ENCODE measurements at places on chromosomes 16 and 17.
A peak's percentile ranks its signal among the peaks of the same experiment; 100 is the strongest.

DNA sequence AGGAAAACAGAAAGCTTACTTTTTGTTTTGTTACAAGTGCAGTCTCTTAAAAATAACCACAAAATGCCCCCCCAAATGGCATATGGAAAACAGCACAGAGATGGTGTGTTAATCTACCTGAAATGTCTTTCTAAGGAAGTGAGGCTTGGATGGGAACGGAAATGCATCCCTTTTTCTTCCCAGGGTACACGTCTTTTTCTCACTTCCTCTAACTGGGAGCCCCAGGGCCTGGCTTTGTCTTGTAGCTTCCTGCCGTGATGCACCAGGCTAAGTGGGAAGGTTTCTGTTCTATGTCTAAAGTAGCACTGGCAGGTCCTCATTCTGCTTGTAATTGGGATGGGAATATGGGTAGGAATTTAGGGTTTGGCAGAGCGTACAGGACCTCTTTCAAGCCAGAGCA lies 52.5 kb upstream of the CACNG3 start:
- no peak for DNase-seq

GRCh38 chr17:2008332-2009126 lies 16.6 kb downstream of the RTN4RL1 start:
- no peak for DNase-seq

DNA sequence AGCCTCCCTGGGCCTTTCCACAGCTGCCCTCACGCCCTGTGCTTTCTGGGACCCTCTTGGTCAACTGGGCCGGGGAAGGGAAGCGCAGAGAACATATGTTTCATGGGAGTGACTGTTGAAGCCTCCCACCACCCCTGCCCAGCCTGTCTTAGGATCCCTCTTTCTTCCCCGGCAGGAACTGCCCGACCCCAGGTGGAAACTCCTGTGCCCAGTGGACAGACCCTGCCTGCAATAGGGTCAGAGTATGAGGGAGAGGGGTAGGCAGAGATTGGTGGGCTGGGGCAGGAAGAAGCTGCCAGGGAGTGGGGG lies 10.5 kb downstream of the HEXIM2 start:
- DNase-seq, result no peak

GRCh38 chr16:57628008-57628781 lies at the start of gene ADGRG1:
Gene ADGRG1 (plus strand): TSS chr16:57628630. CDS start chr16:57650288, 21,658 bp downstream.
- DNase-seq, result peak; percentile 94

- peak; percentile 45 for DNase-seq
These were observed at the start of gene DUS1L for GRCh38 chr17:82065638-82066303. Gene DUS1L (minus strand): TSS chr17:82065804. CDS start chr17:82065059, 745 bp downstream.

- no peak for DNase-seq
These were observed 184.4 kb upstream of the CDH11 start for GRCh38 chr16:65306300-65306699.

- DNase-seq, result no peak
These were observed 47.6 kb upstream of the NOG start for GRCh38 chr17:56545930-56546329.

DNA sequence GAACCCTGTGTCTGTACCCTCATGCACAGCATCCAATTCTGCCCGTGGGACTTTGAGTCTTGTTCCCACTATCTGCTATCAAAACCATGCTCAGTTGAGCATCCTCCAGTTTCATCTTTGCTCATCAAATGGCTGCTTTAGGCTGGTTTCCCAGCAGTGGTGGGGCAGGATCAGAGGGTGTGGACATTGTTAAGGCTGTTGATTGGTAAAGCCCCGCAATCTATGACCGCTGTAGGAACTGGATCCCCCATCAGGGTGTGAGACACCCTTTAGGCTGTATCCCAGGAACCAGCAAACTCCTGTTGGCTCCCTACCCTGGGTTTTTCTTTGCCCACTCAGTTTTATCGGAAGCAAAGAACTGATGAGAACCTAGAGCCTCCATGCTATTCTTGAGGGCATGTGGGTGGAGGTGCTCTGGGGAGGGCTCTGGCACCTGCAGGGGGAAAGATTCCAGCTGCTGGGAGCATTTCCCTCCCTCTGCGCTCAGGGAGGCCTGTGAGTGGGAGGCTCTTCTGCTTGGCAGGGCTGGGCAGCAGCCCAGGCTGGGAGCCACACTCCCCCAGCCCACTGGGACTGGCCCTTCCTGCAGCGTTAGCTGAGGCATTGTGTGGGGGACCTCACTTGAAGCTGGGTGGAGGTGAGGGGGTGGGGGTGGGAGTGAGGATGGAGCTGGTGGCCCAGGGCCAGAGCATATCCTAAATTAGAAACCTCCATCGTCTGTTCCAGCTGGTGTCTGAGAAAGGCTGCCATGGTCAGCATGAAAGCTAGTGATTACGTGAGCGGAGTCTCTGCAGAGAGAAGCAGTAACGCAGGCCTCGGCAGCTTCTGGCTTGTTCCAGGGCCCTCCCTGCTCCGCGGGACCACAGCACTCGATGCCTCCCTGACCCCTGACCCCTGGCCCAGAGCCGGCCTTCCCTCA lies 160.6 kb downstream of the IRF8 start:
- DNase-seq, result no peak
